ENCODE measurements at places on chromosomes 16 and 17.

DNA sequence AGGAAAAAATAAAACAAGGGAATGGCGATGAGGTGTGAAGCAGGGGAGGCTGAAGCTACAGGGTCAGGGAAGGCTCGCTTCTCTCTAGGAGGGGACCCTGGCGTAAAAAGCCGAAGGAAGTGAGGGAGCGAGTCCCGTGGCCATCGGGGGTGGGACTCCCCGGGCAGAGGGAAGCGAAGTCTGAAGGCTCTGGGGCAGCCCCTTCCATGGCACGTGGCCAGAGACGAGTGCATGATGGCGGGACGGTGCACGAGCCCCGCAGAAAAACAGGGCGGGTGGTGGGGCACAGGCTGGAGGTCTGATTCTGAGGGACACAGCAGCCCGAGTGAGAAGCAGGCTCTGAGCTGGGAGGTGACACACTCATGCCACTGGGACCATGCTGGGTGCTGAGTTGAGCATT is 21.1 kb upstream of the NCBP3 start:
- no peak for DNase-seq

- no peak for DNase-seq
These were observed 14.7 kb downstream of the C1QTNF1 start for GRCh38 chr17:79038545-79039135.

DNA sequence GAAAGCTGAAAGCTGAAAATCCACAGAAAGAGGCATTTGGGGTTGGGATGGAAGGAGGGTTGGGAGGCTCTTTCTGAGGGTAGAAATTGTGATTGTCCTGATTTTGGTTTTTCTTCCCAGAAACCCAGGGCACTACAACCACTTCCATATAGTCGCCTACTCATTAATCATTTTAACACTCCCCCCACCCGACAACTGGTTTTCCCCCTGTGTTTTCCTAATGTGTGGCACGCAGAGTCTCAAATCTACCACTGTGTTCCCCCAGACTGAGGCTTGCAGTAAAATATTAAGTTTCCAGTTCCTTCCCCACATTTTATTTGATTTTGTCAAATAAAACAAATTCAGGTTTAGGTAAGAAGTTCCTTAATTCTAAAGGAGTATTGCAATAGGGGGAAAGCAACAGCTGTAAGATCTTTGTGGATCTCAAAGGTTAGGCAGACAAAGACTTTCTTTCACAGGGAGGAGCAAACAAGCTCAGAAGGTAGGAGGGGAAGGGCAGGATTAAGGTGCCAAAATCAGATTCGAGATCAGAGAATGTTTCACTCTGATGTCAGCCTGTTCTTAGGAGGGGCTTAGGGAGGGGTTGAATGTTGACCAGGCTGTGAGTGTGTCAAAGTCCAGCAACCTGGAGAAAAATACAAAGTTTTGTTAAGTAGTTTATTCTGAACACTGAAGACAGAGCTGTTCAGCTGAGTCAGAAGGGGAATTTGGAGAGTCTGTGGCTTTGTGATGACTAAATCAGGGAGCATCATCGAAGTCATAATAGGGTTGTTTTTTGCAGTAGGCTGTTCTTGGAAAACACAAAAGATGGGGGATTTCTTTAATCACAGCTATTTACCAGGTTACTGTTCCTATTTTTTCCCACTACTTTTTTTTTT is 3.6 kb downstream of the ZNF267 start:
- DNase-seq: no peak

GRCh38 chr17:78823282-78824046 is 17.1 kb downstream of the USP36 start:
- no peak for DNase-seq

GRCh38 chr17:602436-602835 is 112.2 kb downstream of the VPS53 start:
- no peak for DNase-seq

- DNase-seq: no peak
These were observed 21.2 kb upstream of the CYTH1 start for GRCh38 chr17:78803186-78803845.

- DNase-seq: no peak
These were observed 6.8 kb downstream of the FBXL19 start for GRCh38 chr16:30930160-30930571.

GRCh38 chr17:68567035-68567434 is 34.1 kb downstream of the FAM20A start:
- DNase-seq: no peak

- DNase-seq: no peak
These were observed 20.2 kb downstream of the CHCT1 start for GRCh38 chr17:60442271-60443173.

GRCh38 chr16:29714972-29715371 is 30.8 kb downstream of the C16orf54 start:
- DNase-seq: no peak

GRCh38 chr16:79871906-79872305 is 271.4 kb upstream of the MAF start:
- no peak for DNase-seq

DNA sequence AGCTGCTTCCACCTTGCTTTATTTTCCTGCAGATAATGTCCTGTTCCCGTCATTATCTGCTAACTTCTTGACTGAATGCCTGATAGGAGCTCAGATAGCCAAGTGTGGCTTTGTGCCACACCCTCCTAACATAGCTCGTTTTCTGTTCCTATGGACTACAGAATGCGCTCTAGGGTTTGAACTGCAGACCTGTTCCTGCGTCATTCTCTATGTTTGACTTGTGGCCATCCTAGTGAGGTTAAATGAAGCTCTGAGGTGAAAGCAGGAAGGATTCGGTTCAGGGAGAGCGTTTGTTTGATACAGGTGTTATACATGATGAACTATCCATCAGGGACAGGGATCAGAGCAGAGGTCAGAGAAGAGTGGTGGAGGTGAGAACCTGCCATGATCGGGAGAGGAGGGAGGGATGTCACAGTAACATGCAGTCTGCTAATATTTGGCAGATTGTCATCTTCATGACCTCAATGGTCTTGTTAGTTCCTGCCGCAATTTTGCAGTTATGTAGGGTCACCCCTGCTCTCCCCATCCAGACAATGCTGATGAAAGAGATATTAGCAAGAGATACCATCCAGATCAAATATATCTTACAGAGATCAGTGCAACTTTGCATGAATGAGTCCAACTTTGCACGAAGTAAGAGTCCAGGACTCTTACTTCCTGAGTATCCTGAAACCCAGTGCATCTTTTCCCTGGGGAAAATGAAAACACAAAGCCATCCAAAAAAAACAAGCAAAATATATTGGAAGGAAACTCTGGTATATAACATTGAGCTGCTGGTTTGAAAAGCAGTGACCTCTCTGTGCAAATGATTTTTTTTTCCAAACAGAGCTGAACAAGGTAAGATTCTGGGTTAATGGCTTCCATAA is 32.8 kb downstream of the MPHOSPH6 start:
- DNase-seq: no peak

- DNase-seq: no peak
These were observed 216.8 kb upstream of the EEF2KMT start for GRCh38 chr16:5314377-5314776.

DNA sequence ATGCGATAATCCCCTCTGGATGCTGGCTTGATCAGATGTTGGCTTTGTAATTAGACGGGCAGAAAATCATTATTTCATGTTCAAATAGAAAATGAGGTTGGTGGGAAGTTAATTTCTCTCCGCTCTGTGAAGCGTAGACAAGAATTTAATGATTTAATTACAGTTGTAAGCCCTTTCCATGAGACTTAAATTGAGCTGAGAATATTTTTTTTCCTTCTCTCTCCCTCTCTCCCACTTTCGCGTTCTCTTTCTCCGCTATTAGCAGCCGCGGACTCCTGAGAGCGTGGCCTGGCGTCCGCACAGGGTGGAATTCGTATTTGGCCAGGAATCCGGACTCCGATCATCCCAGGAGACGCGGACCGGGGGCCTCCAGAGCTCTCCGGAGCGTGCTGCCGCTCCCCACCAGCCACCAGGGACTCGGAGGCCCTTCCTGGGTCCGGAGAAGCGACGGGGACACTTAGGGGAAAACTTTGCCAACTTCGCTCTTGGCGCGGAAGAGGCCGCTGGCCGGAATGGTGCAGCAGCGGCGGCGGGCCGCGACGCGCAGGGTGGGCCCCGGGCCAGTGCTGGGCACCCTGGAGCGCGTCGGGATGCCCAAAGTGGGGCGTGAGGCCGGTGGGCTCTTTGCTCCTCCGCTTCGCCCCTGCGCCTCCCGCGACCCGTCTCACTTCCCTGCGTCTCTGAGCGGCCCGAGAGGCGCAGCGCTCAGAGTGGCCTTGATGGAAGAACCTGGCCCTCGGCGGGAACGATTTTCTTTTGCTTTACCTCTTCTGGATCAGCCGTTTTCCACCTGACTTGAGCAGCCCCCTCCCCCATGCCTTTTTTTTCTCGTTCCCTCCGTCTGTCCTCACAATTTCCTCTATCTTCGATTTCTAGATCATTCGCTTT is 3.6 kb upstream of the IRX3 start:
- no peak for DNase-seq

DNA sequence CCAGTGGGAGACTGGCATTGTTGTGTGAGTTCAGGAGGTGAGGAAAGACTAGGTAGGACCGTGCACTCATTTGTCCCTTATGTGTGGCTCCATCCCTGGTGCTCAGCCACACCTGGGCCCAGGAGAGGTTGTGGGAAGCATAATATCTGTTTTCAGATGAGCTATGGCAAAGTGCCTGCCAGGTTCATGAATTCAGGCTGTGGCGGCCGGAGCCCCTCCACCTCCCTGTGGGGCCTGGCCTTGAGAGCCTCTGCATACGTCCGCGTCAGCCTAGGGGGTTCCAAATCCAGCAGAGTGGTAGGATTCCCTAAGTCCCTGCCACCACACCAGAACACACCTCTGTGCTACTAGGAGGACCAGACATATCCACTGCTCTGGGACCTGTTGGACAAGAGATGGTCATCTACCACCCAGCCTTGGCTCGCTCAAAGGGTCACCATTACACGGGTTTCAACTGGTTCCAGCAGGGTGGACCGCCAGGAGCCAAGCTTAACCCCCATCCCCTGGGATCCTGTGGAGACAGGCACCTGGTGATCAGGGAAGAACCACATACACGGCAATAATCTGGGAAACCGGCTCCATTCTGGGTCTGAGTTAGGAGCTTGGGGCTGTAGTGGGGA is 2.0 kb downstream of the B3GNT9 start:
- DNase-seq: no peak

Data from activated naive CD4-positive, alpha-beta T cell (primary cell).